ENCODE measurements at places on chromosomes 2 and 18.

DNA sequence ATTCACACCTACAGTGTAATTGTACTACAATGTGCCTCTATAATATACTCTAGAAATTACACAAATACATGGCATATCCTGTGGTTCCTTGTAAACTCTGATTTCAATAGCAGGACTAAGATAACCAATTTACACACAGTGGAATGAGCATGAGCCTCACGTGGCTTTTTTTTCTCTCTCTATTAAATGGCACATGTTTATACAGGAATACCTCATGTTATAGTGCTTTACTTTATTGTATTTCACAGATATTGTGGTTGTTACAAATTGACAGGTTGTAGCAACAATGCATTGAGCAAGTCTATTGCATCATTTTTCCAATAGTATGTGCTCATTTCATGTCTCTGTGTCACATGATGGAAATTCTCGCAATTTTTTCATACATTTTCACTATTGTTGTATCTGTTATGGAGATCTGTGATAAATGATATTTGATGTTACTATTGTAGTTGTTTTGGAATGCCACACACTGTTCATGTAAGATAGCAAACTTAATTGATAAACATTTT is 260.0 kb downstream of the FSIP2 start:
- DNase-seq, result no peak

- no peak for DNase-seq
These were observed 497 bp downstream of the PLA2R1 start for GRCh38 chr2:160061944-160062291.

DNA sequence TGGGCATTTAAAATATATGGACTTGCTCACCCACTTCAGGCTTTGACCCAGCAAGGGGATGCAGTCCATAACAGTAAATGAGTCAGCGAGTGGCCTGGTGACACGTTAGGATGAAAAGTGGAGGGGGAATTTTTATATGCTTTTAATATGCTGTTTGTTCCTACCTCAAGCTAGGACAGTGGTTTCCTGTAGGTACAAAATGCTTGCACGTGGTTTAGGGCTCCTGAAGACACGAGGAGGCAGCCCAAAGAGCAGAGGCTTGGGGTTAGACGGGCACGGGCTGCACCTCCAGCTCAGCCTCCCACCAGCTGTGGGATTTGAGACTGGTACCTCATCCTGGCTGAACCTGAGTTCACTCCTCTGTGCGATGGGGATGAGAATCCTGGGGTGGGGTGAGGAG is 306.2 kb upstream of the CXCR4 start:
- no peak for DNase-seq

- DNase-seq, result no peak
These were observed 29.7 kb upstream of the APCDD1 start for GRCh38 chr18:10424585-10425307.

GRCh38 chr2:10778724-10779115 is 33.9 kb downstream of the PDIA6 start:
- no peak for DNase-seq

GRCh38 chr2:47222826-47223554 is 67.9 kb upstream of the STPG4 start:
- no peak for DNase-seq

DNA sequence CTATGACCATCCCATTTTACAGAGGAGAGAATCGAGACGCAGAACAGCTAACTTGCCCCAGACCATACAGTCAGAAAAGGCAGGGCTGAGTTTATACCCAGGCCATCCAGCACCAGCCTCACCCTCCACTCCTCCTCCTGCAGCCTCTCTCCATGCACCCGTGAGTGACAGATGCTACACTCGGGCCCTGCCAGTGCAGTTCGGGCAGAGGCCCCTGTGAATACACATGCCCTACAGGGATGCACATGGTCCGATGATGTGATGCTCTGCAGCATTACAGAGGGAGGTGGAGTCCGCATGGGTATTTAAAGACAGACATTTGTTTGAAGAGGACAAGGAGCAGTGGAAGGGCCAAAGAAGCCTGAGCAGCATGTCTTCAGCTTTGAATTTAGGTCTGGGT is 75.1 kb upstream of the PXDN start:
- DNase-seq, result no peak

GRCh38 chr2:42182654-42183308 is 13.6 kb downstream of the EML4 start:
- no peak for DNase-seq

DNA sequence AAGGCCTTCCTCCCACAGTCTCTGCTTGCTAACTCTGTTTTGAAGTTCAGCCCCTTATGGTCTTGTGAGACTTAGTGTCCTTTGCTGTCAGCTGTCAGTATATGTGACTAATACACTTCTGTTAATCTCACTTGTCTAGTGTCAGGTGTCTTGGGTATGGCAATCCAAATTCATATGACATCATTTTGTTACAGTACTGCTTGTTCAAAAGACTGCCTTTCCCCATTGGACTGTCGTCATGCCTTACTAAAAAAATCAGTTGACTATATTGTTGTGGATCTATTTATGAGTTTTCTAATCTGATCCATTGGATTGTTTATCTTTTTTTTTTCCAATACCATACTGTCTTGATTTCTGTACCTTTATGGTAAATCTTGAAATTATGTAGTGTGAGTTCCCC is 611.4 kb upstream of the HS6ST1 start:
- DNase-seq, result no peak

GRCh38 chr2:240985881-240986786 is 12.3 kb upstream of the SNED1 start:
- DNase-seq, result no peak

- DNase-seq, result peak; percentile 36
These were observed 22.4 kb downstream of the CYP27C1 start for GRCh38 chr2:127197475-127198385.

GRCh38 chr2:28117104-28117596 is 226.6 kb downstream of the BABAM2 start:
- no peak for DNase-seq

GRCh38 chr2:120587279-120587996 is 148.2 kb upstream of the GLI2 start:
- no peak for DNase-seq

DNA sequence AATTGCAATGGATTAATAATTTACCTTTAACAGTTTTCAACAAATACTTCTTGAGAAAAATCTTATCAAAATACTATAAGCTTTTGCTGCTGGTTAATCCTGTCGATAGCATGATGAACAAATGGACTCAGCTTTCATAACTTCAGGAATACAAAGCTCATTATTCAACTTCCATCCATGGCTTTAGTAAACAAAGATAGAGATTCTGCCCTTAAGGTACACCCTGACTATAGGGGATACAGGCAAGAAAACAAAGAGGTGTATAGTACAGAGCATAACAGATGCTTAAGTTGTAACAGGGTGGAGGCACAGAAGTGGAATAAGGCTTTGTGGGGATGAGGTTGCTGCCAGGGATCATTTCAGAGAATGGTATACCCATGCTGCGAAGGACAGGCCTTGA is 272.5 kb upstream of the STON1 start:
- DNase-seq, result no peak

GRCh38 chr2:222179592-222179991 is 119.2 kb downstream of the PAX3 start:
- no peak for DNase-seq

DNA sequence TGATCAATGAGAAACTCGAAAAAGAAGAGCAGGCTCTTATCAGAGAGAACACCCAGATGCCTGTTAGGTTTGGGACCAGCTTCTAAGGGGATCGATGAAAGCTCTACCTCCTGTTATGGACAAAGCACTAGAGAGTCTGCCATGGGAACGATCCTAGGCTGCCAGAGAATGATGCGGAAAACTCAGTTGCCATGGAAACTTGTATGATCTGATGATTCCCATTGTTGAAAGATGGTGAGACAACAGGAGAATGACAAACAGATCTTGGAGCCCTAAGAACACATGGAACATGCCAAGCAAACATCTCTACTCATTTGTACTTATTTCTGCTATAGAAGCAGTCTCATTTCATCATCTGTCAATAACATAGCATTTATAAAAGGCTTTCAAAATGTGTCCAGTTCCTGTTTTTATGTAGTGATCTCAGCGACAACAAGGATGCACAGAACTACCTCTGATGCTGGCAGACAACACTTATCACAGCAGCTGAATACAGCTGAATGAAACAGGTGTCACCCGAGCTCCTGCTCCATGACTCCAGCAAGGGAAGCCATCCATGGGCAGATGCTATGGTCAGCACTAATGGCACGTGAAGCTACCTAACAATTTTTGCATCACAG is 59.6 kb downstream of the NCKAP5 start:
- DNase-seq, result no peak

GRCh38 chr18:49052891-49053644 is 102.3 kb upstream of the SMAD7 start:
- peak; percentile 97 for DNase-seq

DNA sequence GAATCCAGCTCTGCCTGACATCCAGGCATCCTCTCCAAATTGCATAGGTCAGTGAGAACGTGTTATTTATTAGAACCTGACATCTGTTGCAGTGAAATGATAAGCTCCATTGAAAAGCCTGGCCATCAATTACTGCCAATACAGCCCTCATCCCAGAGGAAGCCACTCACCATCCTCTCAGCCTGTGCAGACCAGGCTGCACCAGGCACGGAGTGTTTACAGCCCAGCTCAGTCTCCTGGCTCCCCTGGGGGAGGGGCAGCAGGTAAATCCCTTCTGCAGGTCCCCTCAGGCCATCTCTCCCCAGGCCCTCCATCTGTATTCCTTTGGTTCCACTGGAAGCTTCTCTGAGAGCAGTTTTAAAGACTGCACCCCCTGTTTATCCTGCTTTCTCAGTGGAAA is 82.6 kb upstream of the FOSL2 start:
- DNase-seq, result no peak

GRCh38 chr18:21300908-21301200 is 58.8 kb downstream of the GREB1L start:
- DNase-seq, result peak; percentile 52

GRCh38 chr2:234083572-234084348 is 33.3 kb downstream of the SPP2 start:
- no peak for DNase-seq

DNA sequence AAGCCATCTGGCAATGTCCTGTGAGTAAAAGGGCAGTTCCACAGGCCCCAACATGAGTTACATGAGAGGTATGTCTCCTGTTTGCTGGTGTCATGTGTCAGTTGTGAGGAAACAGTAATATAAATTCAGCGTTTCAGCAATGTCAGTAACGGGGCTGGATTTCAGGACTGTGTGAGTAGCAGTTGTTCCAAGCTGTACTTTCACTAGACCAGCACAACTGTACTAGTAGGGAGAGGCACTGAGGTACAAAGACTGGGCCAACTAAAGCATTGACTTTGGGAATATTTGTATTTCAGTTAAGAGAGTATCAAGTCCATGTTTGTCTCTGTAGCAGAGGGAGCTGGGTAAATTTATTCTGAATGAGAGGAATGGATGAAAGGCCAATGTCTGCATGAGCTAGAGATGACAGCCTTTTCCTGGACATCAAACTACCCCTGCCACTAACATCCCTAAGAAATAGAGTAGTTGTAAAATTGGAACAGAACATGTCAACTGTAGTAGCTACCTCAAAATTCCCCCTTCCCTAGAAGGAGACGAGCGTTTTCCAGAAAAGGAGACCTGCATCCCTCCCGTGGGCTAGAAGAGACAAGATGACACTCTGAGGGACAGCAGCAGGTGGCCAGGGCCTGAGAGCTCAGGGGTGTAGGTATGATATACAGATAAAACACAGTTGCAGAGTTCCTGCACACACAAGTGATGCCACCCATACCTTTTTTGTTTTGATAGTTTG is 24.4 kb downstream of the EIF4E2 start:
- peak; percentile 54 for DNase-seq

GRCh38 chr18:79625195-79625923 is 54.2 kb upstream of the CTDP1 start:
- no peak for DNase-seq

DNA sequence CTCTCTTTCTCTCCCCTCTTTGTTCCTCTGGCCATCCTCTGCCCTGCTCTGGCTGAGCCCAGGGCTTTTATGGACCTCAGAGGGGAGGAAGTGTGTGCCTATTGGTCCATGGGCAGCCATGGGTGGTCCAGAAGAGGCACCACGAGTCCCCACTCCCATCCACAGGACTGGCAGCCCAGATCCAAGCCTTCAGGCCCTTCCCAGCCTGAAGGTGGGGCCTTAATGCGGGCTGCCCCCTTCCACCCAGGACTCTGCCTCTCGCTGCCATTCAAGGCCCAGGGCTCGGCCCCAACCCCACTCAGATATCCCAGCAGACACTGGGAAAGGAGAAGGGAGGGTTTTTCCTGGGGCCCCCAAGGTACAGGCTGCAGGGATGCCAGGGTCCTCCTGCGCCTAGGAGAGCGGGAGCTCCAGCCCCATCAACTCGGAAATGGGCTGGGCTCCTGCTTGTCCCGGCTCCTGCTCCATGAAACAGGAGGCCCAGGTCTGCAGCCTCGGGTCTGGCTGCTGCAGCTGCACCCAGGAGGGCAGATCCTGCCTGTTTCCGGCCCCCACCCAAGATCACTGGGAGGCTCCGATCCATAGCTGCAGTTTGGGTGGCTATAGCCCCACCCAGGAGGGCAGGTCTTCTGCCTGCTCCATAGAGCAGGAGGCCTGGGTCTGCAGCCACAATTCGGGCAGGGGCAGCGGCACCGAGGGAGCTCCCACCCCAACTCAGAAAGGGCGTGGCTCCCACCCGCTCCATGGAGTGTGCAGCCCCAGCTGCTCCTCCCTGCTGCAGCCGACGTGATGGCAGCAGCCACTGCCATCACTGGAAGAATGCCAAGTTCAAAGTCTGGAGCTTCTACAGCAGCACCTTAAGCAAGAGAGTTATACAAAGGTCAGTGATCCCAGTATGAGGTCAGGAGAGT is 116.6 kb upstream of the RBBP8 start:
- DNase-seq, result no peak

Measured in HFFc6 (cell line).